ENCODE measurements at places on chromosomes 12 and 14. TPM values are rescaled to one million over a fixed set of nuclear protein-coding genes. Genes with fewer than 3 reads are reported as not detected.

- H3K27ac ChIP-seq = no peak overlapping the region
- H3K27me3 ChIP-seq = peaks cover 10% of the 10 kb centered on the region
- H3K4me1 ChIP-seq = no peaks in the 10 kb centered on the region
- H3K36me3 ChIP-seq = no peaks in the 10 kb centered on the region
Measured at GRCh38 chr12:45596366-45596765, 133.1 kb upstream of the ARID2 start.

- H3K4me3 ChIP-seq = no peak overlapping the region
- DNase-seq = no peak
- H3K4me1 ChIP-seq = no peaks in the 10 kb centered on the region
- H3K27ac ChIP-seq = no peak overlapping the region
- no peaks in the 10 kb centered on the region for H3K36me3 ChIP-seq
Measured at GRCh38 chr14:74508844-74509428, 15.4 kb downstream of the ISCA2 start.

The OR6C76 gene
- total RNA-seq = not detected

DNA sequence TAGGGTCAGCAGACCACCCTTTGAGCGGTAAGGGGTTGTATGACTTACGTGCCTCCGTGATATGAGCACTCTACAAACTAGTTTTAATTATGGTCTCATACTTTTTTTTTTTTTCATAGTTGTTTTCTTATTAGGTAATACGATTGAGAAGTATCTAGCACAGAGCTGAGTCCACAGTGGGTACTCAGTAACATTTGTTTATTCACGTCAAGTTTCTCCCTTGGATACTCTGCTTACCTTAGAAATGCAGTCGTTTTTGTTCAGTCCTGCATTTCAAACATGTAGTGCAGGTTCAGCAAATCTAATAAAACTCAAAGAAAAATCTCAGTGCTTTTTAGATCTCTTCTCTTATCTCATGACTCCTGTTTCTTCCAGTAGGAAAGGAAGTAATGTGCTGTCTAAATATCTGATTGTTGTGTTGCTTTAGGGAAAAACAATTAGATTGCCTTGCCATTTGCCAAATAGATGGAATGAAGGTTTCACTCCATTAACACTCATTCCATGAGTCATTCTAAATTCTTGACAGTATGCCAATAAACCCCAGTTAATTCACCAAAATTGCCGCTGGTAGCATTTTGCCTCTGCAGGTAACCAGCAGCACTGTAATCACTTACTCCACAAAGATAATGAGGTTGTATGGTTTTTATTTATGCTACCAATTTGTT, 118.9 kb downstream of the PTCSC3 start:
- no peak overlapping the region for H3K27ac ChIP-seq
- no peak overlapping the region for H3K4me3 ChIP-seq
- H3K36me3 ChIP-seq = no peaks in the 10 kb centered on the region
- no peak for DNase-seq

The USP5 gene
- 128 TPM for total RNA-seq

DNA sequence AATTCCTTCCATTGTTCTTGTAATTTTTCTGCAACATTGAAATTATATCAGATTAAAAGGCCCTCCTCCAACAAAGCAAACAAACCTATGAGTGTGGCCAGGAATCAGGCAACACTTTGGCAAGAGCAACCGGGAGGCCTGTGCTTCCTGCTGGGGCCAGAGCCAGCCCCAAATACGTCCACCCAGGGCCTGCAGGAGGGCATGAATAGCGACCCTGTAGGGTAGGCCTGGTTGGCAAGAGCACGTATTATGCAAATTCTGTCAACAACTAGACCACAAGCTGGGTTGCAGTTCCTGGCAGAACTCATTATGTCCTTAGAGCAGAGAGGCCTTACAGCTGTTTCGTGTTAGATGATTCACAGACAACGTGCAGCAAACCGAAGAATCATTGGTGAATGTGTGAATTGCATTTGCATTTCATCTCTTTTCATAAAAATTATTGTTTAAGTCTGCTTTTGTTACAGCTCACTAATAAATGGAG, 26.9 kb upstream of the LGALS3 start:
- no peaks in the 10 kb centered on the region for H3K27me3 ChIP-seq
- no peaks in the 10 kb centered on the region for H3K36me3 ChIP-seq
- H3K27ac ChIP-seq = peak overlapping the region; percentile 89
- peak overlapping the region; percentile 49 for H3K4me3 ChIP-seq

DNA sequence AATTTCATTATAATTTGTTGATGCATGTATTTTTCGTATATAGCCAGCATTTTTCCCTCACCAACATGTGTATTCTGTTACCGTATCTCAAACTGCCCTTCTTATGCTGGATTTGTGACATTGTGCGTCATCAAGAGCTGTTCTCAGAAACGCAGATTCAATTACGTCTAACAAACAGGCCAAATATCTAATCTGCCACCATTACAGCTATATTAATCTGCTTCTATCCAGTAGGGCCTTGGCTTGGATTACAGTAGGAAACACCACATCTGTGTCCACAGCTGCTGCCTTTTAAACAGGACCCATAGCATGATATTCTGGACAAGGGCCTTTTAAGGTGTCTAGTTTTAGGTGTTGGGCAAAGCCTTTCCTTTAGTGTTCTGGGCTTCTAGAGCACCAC, 140.6 kb downstream of the PDE3A start:
- H3K27me3 ChIP-seq = no peaks in the 10 kb centered on the region
- H3K4me1 ChIP-seq = no peaks in the 10 kb centered on the region
- H3K27ac ChIP-seq = no peak overlapping the region
- H3K36me3 ChIP-seq = no peaks in the 10 kb centered on the region
- DNase-seq = no peak

- no peak overlapping the region for H3K4me3 ChIP-seq
- no peak overlapping the region for H3K27ac ChIP-seq
Measured at GRCh38 chr12:83052890-83053541, 366.3 kb downstream of the TMTC2 start.

DNA sequence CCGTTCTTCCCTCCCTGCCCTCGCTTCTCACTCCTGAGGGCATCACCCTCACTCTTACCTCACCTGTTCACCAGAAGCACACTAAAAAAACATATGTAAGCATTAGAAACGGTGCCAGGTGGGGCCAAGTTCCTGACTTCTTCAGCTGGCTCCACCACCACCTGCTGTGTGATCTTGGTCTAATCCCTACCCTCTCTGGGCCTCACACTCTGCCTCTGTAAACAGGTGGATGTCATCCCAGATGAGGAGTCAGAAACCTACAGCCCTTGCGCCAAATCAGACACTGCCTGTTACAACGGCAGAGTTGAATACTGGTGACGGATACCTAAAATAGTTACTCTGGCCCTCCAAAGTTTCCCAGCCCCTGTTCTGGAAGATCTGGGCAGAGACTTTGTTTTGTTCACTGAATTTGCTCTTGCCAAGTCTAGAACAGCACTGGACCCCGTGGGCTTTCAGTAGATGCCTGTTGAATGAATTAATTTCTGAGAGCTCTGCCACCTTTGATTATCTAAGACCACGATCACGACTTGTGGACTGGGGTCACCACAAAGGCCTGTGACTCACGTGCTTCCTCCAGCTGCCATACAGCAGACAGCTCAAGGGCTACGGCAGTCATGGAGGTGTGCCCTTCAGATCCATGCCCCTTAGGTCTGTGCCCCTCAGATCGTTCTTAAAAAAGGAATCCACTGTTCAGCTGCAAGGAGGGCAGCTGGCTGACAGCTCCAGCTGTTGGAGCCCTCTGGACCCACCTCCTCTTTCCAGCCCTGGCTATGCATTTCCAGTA, 71.9 kb downstream of the GSC start:
- no peak overlapping the region for H3K4me3 ChIP-seq
- H3K27me3 ChIP-seq = peaks cover 5% of the 10 kb centered on the region
- no peaks in the 10 kb centered on the region for H3K36me3 ChIP-seq
- DNase-seq = no peak
- no peak overlapping the region for H3K27ac ChIP-seq

GRCh38 chr12:101768781-101769180, 29.5 kb upstream of the SYCP3 start:
- peaks cover 14% of the 10 kb centered on the region for H3K36me3 ChIP-seq
- no peak overlapping the region for H3K27ac ChIP-seq
- no peak for DNase-seq
- H3K4me3 ChIP-seq = no peak overlapping the region

- no peak overlapping the region for H3K27ac ChIP-seq
- H3K36me3 ChIP-seq = no peaks in the 10 kb centered on the region
- no peak overlapping the region for H3K4me3 ChIP-seq
- DNase-seq = no peak
- peaks cover 9% of the 10 kb centered on the region for H3K4me1 ChIP-seq
Measured at GRCh38 chr12:94676031-94676641, 25.8 kb upstream of the TMCC3 start.

DNA sequence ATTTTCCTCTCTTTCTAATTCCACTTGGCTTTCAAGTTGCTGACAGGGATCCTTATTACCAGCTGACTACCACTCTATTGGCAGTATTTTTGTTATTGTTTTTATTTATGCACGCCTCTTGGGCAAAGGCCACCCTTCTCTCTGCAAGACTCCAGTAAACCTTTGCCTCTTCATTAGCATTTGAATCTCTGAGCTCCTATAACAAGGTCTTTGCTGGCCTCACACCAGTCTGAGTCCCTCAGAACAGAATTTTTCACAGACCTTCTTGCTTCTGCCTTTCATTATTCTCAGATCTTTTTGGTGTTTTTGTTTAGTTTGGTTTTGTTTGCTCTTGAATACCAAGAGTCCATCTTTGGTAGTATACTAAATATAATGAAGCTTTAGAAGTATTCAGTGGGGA, 145.9 kb downstream of the PDZRN4 start:
- H3K27me3 ChIP-seq = peaks cover 14% of the 10 kb centered on the region
- H3K27ac ChIP-seq = no peak overlapping the region
- no peaks in the 10 kb centered on the region for H3K36me3 ChIP-seq
- H3K4me1 ChIP-seq = no peaks in the 10 kb centered on the region
- no peak overlapping the region for H3K4me3 ChIP-seq

DNA sequence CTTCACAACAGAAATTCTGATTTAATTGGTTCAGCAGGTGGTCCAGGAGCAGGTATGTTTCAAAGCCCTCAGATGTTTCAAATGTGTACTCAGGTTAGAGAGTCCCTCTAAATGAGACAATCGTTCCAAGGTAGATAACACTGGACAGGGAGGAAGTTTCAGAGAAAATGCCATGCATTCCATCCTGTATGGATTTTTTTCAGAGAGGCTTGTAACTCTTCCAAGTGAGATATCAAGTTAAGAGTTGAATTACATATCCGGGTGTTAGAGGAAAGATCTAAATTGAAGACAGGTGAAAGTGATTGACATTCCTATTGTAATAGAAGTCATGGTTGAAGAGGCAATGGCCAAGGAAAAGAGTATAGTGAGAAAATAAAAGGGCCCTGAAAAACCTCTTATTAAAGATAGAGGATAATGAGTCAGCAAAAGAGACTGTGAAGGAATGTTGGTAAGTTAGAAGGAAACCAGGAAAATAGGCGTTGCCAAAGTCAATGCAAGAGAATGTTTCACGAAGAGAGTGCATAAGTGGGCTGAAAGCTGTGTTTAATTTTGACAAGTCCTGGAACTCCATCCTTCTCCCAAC, 105.8 kb downstream of the BMP4 start:
- no peaks in the 10 kb centered on the region for H3K36me3 ChIP-seq
- no peak overlapping the region for H3K27ac ChIP-seq
- H3K27me3 ChIP-seq = no peaks in the 10 kb centered on the region
- no peak for DNase-seq

The PRH2 gene
- not detected for total RNA-seq

DNA sequence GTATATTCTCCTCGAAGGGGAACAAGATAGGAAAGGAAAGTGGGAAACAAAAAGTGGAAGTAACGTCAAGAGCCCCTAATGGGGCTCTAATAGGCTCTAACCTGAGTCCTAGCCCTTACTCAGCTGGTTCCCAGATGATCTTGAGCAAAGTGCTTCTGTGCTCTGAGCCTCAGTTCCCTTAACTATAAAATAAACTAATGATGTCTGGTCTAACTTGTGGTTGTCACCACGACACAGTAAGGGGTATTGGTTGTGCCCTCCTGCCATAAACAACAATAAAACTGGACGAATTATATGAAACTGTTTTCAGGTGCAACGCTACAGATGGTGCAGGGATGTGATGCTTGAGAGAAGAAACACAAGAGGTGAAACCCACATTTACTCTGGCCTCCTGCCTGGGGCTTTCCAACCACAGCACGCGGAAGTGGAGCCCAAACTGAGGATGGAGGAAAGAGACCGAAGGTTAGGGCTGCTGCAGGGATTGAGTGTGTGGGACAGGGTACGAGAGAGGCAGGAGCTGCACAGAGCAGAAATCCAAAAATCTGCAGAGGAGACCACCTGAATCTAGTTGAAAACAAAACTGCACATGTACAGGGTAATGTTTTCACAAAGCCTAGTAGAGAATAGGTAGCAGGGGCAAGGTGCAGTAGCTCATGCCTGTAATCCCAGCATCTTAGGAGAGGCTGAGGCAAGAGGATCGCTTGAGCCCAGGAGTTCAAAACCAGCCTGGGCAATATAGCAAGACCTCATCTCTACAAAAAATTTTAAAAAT, 45.6 kb upstream of the BCL2L14 start:
- H3K36me3 ChIP-seq = peaks cover 12% of the 10 kb centered on the region
- H3K27ac ChIP-seq = peak overlapping the region; percentile 64
- H3K27me3 ChIP-seq = no peaks in the 10 kb centered on the region
- no peak overlapping the region for H3K4me3 ChIP-seq
- DNase-seq = peak; percentile 68
- peaks cover 71% of the 10 kb centered on the region for H3K4me1 ChIP-seq

The COL2A1 gene
- total RNA-seq = 0.05 TPM

The SYNE3 gene
- total RNA-seq = 34.2 TPM

GRCh38 chr14:61581340-61581739, 114.0 kb upstream of the HIF1A start:
- DNase-seq = no peak
- peaks cover 39% of the 10 kb centered on the region for H3K4me1 ChIP-seq
- H3K27ac ChIP-seq = no peak overlapping the region
- peaks cover 4% of the 10 kb centered on the region for H3K27me3 ChIP-seq

GRCh38 chr14:100213956-100214769, 24.8 kb upstream of the YY1 start:
- H3K4me1 ChIP-seq = peaks cover 23% of the 10 kb centered on the region
- DNase-seq = peak; percentile 97
- H3K36me3 ChIP-seq = no peaks in the 10 kb centered on the region
- peak overlapping the region; percentile 87 for H3K27ac ChIP-seq

GRCh38 chr12:78121969-78122610, 291.4 kb downstream of the NAV3 start:
- no peak for DNase-seq
- H3K36me3 ChIP-seq = no peaks in the 10 kb centered on the region
- no peaks in the 10 kb centered on the region for H3K4me1 ChIP-seq
- H3K27ac ChIP-seq = no peak overlapping the region
- no peak overlapping the region for H3K4me3 ChIP-seq

DNA sequence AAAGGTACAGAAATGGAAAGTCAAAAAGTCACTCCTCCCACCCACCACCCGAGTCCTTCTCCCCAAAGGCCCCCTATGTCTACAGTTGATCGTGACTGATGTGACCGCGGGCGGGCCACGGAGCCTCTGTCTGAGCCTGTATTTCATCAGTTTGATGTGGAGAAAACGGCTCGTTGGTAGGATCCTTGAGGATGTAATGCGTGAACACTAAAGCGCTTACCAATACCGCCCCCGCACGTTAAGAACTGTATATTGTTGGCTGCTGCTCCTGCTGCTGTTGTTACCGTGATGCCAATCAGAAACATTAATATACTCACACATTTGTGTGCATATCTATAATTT, 24.6 kb upstream of the UBC start:
- peak; percentile 80 for DNase-seq
- H3K36me3 ChIP-seq = no peaks in the 10 kb centered on the region
- no peaks in the 10 kb centered on the region for H3K27me3 ChIP-seq
- H3K27ac ChIP-seq = no peak overlapping the region
- peaks cover 11% of the 10 kb centered on the region for H3K4me1 ChIP-seq

- no peak overlapping the region for H3K4me3 ChIP-seq
- no peaks in the 10 kb centered on the region for H3K36me3 ChIP-seq
- no peak for DNase-seq
- H3K4me1 ChIP-seq = no peaks in the 10 kb centered on the region
Measured at GRCh38 chr12:64903479-64904152, 79.2 kb downstream of the TBC1D30 start.
